ENCODE measurements at places on chromosomes 13 and 19.

- DNase-seq = no peak
Observed at GRCh38 chr13:39816936-39817335, 161.5 kb downstream of the COG6 start.

GRCh38 chr19:538641-539428, 5.0 kb upstream of the GZMM start:
- DNase-seq = no peak

DNA sequence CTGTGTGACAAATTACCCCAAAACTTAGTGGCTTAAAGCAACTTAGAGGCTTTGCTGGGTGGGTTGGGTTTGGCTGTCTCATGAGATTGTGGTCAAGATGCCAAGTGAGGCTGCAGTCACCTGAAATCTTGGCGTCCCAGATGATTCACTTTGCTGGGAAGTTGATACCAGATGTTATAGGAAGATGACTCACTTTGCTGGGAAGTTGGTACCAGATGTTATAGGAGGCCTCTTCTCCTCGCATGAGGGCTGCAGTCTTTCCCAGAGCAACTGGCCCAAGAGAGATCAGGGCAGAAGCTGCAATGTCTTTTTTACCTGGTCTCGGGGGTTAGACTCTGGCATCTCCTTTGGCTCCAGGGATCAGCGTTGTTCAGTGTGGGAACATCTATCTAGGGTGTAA, 16.8 kb downstream of the TEX29 start:
- DNase-seq = no peak

- DNase-seq = no peak
Observed at GRCh38 chr13:89496478-89496877, 1825.3 kb downstream of the SLITRK5 start.
